ENCODE measurements at places on chromosomes 11 and 22.

GRCh38 chr11:92897487-92897886, 72.0 kb upstream of the MTNR1B start:
- DNase-seq, result no peak

GRCh38 chr22:20945578-20945934, 21.5 kb upstream of the AIFM3 start:
- DNase-seq, result no peak

- DNase-seq, result no peak
Measured at GRCh38 chr22:49325531-49326395, 501.9 kb downstream of the BRD1 start.

- DNase-seq, result peak; percentile 48
Measured at GRCh38 chr11:18324381-18324780, 2.0 kb downstream of the GTF2H1 start.

- DNase-seq, result no peak
Measured at GRCh38 chr11:12075822-12076821, 34.3 kb upstream of the MICAL2 start.

- DNase-seq, result no peak
Measured at GRCh38 chr11:108131993-108132392, 10.6 kb downstream of the ACAT1 start.

GRCh38 chr11:46315783-46316563, 31.3 kb upstream of the DGKZ start:
- no peak for DNase-seq

DNA sequence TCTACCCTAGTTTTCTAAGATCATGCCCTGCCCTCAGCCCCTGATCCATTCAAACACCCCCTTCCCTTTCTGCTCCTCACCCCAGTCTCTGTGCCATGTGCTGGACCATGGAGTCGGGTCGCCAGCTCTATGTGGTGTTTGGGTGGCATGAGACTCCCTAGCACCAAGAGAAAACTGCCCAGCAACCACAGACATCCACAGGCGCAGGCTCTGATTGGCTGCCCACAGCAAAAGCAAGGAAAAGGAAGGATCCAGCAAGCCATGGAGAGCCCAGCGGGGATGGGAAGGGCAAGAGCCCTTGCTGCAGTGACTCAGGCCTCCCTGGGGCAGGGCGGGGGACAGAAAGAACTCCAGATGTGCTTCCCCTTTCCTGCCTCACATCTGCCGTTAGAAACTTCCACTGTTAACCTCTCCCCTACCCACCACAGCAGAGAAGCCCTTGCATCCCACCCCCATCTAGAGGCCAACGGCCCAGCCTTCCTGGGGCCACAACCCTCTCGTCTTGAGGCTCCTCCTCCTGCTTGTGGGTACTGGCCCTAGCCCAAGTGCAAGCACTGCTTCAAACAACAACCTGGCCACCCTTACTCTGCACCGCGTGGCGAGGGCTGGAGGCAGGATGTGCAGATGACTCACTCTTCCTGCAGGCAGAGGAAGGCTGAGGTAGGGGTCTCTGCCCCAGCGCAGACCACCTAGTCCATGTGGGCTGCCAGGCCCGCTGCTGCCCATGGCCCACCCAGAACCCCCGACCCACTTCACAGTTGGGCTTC, 9.7 kb upstream of the AHNAK start:
- DNase-seq, result peak; percentile 100
